ENCODE measurements at places on chromosomes 1 and 21.

DNA sequence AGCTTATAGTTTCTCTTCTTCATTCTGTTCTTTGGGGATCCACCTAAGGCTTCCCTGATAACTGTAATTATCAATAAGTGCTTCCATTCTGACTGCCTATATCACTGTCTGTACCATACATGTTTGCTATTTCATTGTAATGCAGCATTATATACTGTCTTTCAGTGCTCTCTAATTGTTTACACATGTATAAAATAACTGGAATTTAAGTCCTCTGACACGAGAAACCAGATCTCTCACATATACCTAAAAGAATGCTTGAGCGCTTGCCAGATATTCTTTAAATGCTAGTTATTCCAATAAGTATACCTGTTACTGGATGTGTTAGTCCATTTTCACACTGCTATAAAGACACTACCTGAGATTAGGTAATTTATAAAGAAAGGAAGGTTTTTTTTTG lies 34.7 kb downstream of the CELF3 start:
- no peak for DNase-seq

GRCh38 chr1:24743404-24744211 lies 1.6 kb upstream of the CLIC4 start:
- no peak for DNase-seq

DNA sequence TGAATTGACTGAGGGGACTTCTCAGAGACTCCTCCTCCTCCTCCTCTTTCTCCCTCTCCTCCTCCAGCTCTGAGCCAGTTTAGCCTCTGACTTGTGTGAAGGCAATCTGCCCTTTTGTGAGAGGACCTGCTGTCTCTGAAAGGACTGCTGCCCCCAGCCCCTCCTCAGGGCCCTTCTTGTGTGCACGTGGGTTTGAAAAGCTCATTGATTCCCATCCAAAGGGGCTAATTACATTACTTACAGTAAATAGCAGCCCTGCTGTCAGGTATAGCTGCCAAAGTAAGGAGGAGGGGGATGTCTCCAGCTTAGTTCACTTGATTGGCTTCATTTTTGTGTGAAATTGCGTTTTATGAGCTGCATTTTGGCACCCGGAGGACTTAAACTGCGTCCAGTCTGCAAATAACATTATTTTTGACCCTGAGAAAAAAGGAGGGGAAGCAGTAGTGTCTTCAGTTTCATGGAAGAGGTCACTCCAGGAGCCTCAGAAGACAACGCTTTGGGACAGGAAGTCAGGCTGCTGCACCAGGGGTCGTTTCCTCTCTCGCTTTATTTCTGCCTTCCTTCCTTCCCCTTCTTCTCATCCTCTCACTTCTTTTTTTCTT lies 1.8 kb upstream of the LHX9 start:
- no peak for DNase-seq

GRCh38 chr1:16175610-16176553 lies 20.0 kb upstream of the EPHA2 start:
- DNase-seq: no peak

DNA sequence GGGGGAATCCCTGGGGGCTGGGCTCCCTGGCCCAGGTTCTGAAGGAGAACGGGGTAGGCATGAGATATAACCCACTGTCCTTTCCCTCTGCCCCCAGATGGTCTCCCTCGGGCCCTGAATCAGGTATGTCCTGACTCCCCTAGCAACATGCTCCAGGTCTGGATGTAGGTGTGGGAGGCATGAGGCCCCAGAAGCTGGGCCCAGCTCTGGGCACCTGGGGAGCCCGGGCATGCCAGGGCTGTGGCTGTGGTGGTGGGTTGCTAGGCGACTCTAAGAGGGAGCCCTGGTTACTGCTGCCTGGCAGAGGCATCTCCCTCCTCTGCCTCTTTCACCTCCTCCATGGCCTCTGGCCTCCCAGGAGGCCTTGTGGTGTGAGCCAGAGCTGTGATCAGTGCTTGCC lies 16.2 kb downstream of the FOXO6 start:
- DNase-seq: no peak

GRCh38 chr21:46307625-46308024 lies 16.0 kb downstream of the C21orf58 start:
- no peak for DNase-seq

- no peak for DNase-seq
Measured at GRCh38 chr1:8120693-8121260, 94.7 kb upstream of the ERRFI1 start.

- DNase-seq: no peak
Measured at GRCh38 chr1:9732123-9732971, 80.8 kb downstream of the PIK3CD start.

DNA sequence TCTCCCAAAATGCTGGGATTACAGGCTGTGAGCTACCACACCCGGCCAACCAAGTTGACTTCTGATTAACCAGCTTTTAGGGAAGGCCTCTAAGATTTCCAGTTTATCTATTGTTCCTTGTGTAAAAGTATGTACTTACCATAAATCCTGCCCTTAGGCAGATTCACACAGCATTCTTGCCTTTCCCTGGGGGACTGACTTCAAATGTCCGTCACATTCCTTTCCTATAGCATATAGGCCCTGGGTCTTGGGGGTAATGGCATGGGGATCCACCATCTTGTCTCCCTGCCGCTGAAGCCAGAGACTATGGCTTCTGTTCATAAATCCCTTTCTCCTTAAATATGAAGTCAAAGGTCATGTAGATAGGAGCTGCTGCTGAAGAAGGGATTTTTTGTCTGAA lies 872 bp upstream of the PINK1 start:
- DNase-seq: no peak

- DNase-seq: no peak
Measured at GRCh38 chr1:163055531-163055930, 13.6 kb upstream of the RGS4 start.

- no peak for DNase-seq
Measured at GRCh38 chr1:30172299-30172694, 551.1 kb downstream of the MATN1 start.

- no peak for DNase-seq
Measured at GRCh38 chr1:151716771-151717631, at the start of gene CELF3. Gene CELF3, minus strand, starts transcription at chr1:151716803. Its CDS starts 783 bp downstream, at chr1:151716020.

GRCh38 chr1:24206083-24206464 lies 19.0 kb upstream of the IFNLR1 start:
- DNase-seq: no peak

DNA sequence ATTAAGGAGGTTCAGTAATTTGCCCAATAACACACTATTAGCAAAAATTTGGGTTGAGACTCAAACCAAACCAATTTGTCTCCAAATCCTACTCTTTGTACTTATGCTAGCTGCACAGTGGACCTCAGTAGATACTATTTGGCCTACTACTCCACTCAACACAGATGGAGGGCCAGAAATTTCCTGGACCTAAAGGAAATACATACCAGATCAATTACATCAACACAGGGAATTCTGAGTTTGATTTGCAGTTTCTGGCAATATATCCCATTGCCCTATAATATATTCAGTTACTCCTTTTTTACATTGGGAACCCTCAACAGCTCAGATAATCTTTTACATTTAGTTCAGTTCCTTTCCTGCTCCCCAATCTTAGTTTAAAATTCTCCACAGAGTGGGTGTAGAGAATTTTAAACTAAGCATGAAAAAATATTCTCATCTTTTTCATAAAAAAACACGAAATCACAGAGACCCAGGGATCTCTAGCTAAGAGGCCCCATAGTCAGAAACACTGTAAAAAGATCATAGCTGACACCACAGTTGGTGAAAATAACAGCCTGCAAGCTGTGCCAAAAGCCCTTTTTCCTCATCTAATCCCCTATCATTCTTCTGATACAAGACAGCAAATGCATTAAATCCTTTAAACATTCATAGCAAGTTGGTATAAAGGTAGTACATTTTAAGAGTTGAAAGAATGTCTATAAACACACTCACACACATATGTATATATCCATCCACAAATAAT lies 317.7 kb upstream of the ESRRG start:
- DNase-seq: no peak

- DNase-seq: no peak
Measured at GRCh38 chr1:161071886-161072371, 2.2 kb upstream of the ARHGAP30 start.

DNA sequence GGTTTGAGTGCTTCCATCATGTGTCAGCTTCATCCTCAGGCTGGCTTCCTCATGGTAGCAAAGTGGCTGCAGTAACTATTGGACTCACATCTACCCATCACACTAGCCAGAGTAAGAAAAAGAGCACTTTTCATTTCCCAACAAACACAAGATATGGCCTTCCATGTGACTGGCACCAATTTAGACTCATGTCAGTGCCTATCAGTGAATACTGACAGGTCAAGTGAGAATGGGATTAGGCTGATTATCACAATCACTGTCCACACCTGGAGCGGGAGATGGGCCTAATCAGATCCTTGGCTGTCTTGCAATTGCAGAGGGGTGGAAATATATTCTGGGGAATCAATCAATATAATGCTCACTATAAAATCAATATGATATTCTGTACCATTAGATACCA lies 2.9 kb upstream of the RABGAP1L start:
- DNase-seq: no peak

- no peak for DNase-seq
Measured at GRCh38 chr1:203880606-203881005, 19.2 kb downstream of the SNRPE start.

DNA sequence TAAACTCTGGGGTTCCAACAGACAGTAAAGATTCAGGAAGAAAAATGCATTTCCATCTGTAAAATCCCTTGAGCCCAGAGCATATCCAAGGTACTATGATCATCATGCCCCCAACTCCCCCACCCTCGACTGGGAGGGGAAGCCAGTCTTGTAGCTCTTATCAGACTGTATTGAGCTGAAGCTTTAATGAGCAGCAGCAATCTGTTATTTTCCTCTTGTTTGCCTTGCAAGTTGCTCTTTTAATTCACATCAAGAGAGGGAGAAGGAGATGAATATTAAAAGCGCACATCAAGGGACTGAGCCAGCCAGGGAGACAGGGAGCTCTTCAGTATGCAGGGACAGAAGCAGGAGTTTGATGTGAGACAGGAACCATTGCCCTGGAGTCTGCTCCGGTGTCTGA lies 52.5 kb upstream of the KCNA3 start:
- DNase-seq: no peak

DNA sequence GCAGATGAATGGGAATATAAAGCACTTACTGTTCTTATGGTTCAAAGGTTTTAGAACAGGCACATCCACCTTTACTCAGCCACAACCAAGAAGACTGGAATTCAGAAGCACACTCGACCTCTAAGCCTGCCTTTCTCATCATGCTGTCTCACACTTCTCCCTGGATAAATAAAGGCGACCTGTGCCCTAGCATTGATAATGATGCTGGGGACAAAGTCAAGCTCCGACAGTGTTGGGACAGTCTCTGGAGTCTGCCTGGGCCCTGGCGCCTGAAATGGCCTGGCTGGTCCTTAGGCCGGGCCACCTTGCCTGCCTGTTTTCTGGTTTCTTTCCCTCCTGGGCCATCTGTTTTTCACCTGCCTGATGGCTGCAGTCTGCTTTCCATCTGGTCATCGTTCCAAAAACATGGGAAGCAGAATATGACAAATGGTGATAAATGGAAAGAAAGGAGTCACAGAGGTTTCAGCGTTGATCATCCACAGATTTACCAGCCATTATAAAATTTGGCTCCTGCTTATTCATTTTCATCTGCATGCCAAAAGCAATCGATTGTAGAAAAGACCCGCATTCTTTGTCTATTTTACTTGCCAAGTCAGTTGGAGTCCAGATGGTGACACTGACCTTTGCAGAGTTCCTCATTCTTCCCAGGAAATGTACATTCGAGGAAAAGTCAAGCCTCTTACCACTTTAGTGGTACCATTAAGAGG lies 91.2 kb upstream of the KCNJ15 start:
- no peak for DNase-seq

DNA sequence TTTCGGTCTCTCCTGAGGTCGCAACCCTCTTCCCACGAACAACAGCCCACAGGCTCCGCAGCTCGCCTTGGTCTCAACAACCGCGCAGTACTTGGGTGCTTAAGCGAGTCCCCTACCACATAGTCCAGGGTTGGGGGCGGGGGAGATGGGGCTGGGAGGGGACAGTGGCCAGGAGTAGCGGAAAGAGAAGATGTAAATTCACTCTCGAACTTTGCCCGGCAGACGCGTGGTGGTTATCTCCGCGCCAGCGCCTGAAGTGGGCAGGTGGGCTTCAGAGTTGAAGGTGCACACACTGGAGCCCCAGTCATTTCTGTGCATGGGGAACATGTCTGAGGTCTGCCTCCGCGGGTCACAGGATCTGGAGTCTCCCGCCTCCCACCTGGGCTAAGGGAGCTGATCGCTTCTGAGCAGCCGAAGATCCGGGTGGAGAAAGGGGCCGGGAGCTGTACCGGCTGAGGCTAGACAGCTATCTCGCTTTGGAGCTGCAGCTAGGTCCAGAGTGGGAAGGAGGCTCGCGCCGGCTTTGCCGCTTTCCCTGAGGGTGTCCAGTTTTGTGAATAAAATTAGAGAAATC lies 4.3 kb upstream of the FOXD2 start:
- no peak for DNase-seq

DNA sequence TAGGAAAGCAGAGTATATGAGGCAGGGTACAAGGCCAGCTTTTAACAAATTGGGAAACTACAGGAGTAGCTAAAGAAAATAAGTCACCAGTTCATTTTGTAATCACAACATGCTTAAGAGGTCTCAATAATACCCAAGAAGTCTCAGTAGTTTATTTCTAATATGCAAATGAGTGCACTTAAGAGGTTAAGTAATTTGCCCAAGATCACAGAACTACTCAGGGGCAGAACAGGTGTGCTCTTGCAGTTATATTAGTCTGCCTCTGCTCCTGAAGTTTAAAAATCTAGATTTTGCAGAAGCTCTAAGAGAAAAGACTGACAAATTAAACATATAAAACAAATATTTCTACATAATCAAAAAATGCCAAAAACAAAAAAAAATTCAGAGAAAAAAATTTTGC lies 6.9 kb downstream of the EPS15 start:
- no peak for DNase-seq

DNA sequence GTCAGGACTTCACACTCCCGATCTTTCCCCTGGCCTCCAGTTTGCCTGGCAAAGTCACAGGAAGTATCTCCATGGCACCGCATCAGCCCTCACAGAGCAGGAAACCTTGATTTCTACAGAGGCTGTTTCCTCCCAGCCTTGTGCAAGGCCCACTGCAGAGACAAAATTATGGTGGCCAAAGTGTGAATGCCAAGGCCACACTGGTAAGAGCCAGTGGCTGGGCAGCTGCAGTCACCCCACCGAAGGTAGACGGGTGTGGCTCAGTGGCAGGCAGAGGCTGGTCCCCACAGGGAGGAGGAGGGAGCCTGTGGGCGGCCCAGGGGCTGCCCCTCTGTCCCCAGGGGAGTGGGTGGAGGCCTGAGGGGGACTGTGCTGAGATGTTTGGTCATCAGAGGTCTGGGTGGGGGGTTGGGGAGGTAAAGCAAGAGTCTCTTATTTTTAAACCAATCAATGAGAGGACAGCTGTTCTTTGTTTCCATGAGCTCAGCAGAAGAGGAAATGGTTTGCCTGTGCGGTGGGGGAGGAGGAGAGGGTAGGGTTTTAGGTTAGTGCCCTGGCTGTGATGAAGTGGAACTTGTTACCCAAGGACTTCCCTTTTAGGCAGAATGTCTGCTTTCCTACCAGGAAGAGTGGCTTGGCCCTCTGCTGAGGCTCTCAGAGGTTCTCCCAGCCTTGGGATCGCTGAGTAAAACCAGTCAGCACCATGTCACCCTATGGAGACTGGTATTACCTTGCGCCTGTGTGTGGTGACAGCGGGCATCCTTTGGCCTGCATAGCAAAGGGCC lies 18.0 kb upstream of the BTG2 start:
- DNase-seq: peak; percentile 57

GRCh38 chr1:8660411-8660828 lies 157.0 kb downstream of the RERE start:
- no peak for DNase-seq

- DNase-seq: no peak
Measured at GRCh38 chr1:165129568-165130164, 226.8 kb downstream of the LMX1A start.

GRCh38 chr1:21638531-21639341 lies 30.4 kb downstream of the RAP1GAP start:
- peak; percentile 19 for DNase-seq

GRCh38 chr1:217712925-217713597 lies 81.9 kb downstream of the SPATA17 start:
- DNase-seq: no peak
